ENCODE measurements at places on chromosomes 1 and 21.
A peak's percentile ranks its signal among the peaks of the same experiment; 100 is the strongest.

DNA sequence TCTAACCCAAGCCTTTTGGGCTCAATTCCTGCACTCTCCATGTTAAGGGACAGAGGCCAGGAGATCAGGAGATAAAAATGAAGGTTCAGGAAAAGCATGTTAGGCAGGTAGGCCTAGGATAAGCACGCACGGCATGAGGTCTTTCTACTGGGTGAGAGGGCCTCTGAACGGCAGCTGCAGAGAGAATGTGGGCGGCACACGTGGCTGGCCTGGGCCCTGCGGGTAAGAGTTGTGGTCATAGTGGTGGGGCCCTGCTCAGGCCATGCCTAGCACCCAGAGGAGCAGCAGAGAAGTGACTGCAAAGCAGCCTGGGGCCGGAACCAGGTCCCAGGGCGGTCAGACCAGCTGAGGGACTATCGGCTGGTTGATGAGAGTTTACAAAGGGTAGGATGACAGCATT is 7.5 kb upstream of the FOXO6 start:
- DNase-seq, result no peak

- DNase-seq, result no peak
These were observed 32.3 kb downstream of the CDCA8 start for GRCh38 chr1:37724575-37724974.

DNA sequence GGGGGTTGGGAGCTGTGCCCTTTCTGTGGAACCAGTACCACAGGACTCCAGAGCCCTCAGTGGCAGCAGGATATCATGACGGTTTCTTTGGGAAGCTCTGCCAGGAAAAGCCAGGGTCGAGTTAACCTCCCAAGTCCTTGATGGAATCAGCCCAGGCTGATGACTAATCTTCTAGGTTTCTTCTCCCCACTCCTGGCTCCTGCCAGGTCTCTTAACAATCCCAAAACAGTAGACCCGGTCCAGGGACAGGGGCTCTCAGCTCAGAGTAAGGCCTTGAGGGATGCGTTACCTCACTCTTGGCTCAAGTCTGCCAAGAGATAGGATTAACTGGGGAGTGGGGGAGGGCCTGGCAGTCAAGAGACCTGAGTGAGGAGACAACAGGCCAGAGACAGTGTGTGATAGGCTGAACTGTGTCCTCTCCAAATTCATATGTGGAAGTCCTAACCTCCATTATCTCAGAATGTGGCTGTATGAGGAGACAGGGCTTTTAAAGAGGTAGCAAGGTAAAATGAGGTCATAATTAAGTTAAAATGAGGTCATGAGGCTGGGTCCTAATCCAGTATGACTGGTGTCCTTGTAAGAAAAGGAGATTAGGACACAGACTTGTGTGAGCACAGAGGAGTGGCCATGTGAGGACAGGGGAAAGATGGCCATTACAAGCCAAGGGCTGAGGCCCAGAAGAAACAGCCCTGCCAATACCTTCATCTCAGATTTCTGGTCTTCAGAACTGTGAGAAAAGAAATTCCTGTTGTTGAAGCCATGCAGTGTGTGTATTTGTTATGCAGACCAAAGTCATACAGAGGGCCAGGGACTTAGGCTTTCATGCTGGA is 95.0 kb downstream of the BEND5 start:
- DNase-seq, result no peak

DNA sequence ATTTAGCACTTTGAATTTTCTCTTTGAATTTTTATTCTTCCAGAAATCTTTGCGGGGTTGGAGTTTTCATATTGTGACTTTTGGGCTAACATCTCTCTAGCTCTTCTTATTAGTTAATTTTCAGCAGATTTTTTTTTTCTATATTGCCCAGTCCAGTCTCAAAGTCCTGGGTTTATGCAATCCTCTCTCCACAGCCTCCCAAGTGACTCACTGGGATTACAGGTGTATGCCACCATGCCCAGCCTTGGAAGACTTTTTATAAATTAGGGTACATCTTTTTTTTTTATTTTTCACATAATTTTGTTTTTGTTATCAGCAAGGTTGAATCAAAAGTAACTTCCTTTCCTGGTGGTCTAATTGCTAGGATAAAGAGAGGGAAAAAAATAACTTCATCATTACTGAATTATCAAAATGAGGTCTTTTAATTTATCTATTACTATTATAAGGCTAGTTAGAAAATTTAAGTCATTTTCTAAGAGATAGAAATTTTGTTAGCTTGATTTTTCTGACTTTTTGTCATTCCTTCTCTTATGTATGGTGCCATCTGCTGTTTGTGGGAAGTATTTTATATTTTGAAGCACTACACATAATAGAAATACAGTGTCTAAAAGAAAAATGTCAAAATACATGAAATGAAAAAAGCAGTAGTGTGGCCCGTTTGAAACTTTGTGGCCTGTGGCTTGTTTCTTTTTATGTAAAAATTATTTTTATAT is 273.4 kb upstream of the CACYBP start:
- no peak for DNase-seq

DNA sequence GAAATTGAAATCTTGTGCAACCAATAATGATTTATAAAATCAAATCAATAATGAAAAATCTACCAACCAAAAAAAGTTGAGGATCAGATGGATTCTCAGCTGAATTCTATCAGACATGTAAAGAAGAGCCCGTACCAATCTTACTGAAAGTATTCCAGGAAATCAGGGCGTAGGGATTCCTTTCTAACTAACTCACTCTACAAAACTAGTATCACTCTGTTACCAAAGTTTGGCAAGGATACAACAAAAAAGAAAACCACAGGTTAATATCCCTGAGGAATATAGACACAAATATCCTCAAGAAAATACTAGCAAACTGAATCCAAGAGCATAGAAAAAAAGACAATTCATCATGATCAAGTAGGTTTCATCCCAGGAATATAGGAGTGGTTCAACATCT is 52.8 kb upstream of the ADGRL4 start:
- DNase-seq, result no peak

DNA sequence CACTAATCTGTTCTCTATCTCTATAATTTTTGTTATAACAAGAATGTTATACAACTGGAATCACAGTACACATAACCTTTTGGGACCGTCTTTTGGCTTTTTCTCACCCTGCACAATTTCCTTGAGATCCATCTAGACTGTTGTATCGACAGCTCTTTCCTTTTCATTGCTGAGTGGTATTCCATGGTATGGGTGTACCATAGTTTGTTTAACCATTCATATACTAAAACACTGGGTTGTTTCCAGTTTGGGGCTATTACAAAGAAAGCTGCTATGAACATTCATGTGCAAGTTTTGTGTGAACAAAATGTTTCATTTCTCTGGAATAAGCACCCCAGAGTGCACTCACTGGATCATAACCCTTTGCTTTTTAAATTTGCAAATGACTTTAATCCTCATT is 15.4 kb upstream of the HCRTR1 start:
- DNase-seq, result no peak

GRCh38 chr1:87329051-87329525 is 408 bp downstream of the LMO4 start:
- no peak for DNase-seq

GRCh38 chr1:40803447-40803846 is 19.9 kb downstream of the KCNQ4 start:
- no peak for DNase-seq

DNA sequence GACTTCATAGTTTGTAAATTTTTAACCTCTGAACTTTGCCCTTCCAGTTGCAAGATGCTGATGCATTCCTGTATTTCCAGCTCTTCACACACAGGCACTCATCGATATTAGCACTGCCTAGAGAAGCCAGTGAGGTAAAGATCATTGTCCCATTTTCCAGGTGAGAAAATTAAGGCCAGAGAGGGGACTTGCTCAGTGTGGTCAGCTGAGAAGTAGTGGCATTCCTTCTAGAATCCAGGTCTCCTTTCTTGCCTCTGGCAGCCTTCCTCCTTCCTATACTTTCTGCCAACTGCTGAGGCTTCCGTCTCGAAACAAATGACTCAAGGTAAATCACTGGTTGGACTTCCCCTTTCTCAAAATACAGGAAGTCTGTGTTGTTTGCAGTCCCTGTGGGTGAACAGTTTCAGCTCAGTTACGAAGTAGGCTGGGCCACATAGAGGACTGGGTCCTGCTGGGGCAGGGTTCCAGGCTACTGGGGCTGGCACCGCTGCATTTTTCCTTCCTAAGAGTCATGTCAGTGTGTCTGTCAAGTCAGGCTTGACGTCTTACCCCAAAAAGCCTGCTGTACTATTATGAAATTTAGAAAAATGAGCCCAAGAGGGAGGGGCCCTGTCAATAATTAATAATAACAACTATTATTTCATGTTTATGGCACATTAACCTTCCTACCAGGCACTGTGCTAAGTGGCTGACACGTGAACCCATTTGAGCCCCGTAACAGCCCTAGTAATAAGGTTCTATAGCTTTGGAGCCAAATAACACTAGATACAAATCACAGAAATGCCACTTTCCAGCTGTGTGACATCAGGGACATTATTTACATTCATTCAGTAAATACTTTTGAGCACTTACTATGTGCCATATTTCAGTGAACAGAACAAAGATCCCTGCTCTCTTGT is 16.6 kb upstream of the RNF19B start:
- DNase-seq, result peak; percentile 81

DNA sequence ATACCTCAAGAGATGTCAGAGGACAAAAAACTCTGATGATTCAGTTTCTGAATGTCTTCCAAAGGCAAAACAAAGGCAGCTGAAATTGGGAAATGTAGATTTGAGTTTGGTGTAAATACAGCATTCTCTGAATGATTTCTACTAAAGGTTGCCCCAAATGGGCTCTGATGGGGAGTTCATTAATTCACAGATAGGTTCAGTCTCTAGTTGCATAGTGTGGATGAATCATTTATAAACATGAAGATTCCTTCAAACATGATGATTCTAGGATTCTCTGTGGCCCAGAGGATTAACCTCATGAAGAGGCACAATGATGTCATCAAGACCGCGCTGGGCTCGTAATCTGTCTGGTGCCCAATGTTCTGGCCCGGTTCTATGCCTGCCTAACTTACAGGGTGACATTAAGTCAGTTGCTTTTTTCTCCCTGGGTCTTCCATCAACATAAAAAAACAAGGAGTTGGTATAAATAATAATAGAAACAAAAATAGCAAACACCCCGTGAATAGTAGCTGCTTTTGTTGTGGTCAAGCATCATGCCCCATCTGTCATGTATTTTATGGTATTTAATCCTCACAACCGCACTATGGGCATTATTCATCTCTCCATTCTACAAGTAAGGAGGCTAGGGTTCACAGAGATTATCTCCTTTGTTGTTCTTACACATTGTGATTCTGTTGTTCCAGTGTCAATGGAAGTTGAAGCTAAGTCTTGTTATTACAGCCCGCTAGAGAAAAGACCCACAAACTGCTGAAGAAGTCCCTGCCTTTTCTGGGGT is 509.6 kb upstream of the USP24 start:
- DNase-seq, result no peak

GRCh38 chr1:112172294-112172882 is 182.9 kb upstream of the KCND3 start:
- DNase-seq, result no peak

- DNase-seq, result no peak
These were observed 91.6 kb downstream of the ZNF648 start for GRCh38 chr1:181969902-181970301.

- DNase-seq, result no peak
These were observed 35.7 kb downstream of the TENT5C start for GRCh38 chr1:117641536-117641935.

- DNase-seq, result no peak
These were observed 334 bp downstream of the CTH start for GRCh38 chr1:70411360-70411844.

GRCh38 chr1:37174341-37174740 is 140.0 kb upstream of the GRIK3 start:
- DNase-seq, result no peak

- no peak for DNase-seq
These were observed 328.5 kb upstream of the RUNX1 start for GRCh38 chr21:35377505-35378090.
